ENCODE measurements at places on chromosomes 2 and 18. TPM values are rescaled to one million over a fixed set of nuclear protein-coding genes. Genes with fewer than 3 reads are reported as not detected.

DNA sequence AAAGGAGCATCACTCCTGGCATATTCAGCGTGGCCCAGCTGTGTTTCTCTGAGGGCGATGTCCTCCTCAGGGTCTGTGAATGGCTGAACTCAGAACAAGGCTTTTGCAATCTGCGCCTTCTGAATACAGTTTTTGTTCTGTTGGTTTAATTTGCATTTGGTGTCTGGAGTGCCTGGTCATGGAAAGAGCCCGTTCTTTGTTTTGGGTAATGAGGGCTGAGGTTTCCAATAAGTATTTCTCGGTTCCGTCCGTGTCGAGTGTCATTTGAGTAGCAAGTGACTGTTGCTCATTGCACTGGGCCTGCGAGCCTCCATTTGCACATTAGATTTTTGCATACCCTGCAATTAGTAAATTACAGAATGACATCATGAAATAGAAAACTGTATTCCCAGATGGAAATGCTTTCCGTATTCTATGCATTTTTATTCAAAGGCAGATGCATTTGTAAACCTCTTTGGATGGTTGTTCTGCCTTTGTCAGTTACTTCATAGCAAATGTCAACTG, 57.3 kb downstream of the NEDD4L start:
- DNase-seq: no peak
- H3K4me1 ChIP-seq: peaks cover 13% of the 10 kb centered on the region
- H3K36me3 ChIP-seq: no peaks in the 10 kb centered on the region
- peaks cover 8% of the 10 kb centered on the region for H3K27me3 ChIP-seq

- H3K36me3 ChIP-seq: peaks cover 5% of the 10 kb centered on the region
- H3K4me3 ChIP-seq: no peak overlapping the region
- no peak for DNase-seq
- H3K27ac ChIP-seq: peak overlapping the region; percentile 87
These were observed 259.3 kb downstream of the PTGR3 start for GRCh38 chr18:74949611-74950010.

Gene GNLY
- polyA plus RNA-seq: 10.7 TPM

- H3K36me3 ChIP-seq: no peaks in the 10 kb centered on the region
- H3K4me3 ChIP-seq: no peak overlapping the region
- peak; percentile 38 for DNase-seq
- H3K27me3 ChIP-seq: no peaks in the 10 kb centered on the region
- no peaks in the 10 kb centered on the region for H3K4me1 ChIP-seq
- H3K27ac ChIP-seq: no peak overlapping the region
These were observed 95.6 kb downstream of the GALNT3 start for GRCh38 chr2:165698444-165698884.
